ENCODE measurements at places on chromosomes 7 and 10.
A peak's percentile ranks its signal among the peaks of the same experiment; 100 is the strongest.

- no peak for DNase-seq
Measured at GRCh38 chr10:33087922-33088321, 129.9 kb upstream of the ITGB1 start.

- DNase-seq: no peak
Measured at GRCh38 chr7:90432752-90433151, 29.5 kb downstream of the CLDN12 start.

DNA sequence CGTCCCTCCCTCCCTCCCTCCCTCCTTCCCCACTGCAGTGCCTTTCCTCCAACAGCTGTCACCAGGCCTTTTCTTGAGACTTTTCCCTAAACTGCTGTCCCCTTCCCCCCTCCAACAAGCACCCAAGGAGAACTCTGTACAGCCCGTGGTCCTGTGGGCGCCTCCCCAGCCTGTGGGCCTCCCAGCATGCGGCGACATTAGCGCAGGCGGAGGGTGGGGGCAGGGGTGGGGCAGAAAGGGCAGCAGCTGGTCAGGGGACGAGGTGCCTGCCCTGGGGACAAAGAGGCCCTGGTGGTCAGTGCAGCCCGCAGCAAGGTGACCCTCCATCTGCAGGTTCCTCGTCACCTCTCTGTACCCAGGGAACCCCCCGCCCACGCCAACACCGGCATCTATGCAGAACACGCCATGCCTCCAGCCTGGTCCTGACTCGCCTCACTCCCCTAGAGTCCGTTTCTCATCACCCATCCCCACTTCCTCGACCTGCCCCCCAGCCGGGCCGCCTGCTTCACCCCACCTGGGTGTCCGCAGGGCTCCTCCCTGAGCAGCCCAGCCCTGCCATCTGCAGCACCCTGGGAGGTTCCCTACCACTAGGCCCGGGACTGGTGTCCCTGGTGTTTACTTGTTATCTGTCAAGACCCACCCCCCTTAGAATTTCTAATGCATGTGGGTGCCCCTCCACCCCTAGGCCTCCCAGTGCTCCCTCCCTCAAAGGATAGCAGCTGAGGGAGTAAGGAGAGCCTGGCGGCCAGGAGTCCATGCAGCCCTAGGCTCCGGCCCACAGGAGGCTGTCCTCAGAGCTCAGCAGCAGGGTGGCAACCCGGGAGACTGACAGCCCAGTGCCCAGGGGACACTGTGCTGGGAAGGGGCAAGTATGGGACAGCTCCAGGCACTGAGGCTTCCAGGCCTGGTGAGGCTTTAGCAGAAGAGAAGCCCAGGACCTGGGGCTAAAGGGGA, 147.8 kb downstream of the ARHGAP22 start:
- no peak for DNase-seq

- no peak for DNase-seq
Measured at GRCh38 chr10:122853665-122854313, 8.1 kb upstream of the CUZD1 start.

DNA sequence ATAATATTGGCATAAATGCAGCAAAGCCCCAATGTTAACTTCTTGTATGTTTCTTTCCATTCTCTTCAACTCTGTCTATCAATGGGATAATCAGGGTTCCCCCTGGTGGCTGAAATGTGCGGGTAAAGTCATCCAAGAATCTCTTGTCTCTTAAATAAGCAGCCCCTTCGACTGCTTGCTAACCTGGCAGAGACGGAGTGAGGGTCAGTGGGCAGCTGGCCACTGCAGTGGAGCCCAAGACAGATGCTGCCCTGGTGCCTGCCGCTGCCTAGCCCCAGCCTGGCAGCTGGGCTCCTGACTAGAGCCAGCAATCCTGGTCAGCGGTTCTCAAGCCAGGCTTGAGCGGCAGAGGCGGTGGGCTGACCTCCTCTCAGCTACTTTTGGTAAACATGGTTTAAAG, 248.9 kb downstream of the COBL start:
- peak; percentile 60 for DNase-seq

GRCh38 chr7:12647364-12648219, 39.8 kb upstream of the ARL4A start:
- DNase-seq: no peak

DNA sequence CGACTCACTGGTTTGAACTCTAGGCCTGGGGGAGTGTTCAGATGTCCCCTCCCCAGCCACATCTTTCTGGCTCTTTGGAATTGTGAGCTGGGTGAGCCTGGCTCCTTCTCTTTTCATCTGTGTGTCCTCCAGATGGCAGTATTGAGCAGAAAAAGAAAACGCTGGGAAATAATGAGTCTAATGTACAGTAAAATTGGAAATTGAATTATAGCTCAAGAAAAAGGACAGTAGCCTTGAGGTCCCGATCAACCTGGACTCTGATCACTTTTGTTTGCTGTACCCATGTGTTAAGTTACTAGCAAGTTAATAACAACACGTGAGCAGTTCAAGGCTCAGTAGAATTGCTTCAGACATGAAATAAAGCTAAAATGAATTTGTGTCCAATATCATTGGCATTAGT, 77.9 kb downstream of the SNX10 start:
- DNase-seq: peak; percentile 49
